ENCODE measurements at places on chromosomes 7 and 10.
A peak's percentile ranks its signal among the peaks of the same experiment; 100 is the strongest.

DNA sequence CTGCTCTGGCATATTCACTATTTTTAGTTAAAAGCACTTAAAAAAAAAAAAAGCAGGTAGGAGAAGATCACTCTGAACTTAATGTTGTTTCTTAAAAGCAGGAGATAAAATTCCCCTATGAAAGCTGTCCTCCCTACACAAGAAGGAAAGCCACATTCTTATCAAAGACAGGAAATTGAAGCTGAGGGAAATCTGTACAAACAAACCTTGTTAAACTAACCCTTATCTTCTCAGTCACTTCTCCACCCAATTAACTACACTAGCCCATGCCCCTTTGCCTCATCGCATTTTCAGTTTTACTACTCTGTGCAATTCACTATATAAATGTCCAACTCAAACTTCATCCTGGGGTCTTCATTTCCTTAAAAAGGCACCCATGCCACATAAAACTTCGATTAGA is 2.7 kb upstream of the CDCA7L start:
- peak; percentile 34 for DNase-seq

DNA sequence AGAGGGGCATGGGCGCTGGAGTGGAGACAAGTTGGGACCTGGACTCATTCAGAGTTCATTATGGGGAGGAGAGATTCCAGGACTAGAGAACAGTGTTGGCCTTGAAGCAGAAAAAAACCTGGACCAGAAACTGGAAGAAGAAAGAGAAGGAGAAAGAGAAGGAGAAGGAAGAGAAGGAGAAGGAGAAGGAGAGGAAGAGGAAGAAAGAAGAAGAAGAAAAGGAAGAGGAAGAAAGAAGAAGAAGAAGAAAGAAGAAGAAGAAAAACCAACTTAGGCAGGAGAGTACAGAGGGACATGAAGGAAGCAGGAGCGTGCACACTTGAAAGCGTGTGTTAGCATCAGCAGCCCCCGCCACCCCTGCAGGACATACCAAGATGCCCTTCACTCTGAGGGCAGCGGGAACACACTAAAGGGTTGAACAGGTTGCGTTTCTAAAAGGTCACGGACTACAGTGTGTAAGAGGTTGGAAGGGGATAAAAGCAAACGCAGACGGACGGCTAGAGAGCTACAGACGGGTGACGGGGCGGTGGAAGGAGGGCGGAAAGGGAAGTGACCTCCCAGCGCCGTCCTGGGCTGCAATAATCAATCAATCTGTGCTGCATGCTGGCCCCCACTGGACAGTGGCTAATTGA is 95.3 kb downstream of the SEC61G start:
- DNase-seq, result no peak

DNA sequence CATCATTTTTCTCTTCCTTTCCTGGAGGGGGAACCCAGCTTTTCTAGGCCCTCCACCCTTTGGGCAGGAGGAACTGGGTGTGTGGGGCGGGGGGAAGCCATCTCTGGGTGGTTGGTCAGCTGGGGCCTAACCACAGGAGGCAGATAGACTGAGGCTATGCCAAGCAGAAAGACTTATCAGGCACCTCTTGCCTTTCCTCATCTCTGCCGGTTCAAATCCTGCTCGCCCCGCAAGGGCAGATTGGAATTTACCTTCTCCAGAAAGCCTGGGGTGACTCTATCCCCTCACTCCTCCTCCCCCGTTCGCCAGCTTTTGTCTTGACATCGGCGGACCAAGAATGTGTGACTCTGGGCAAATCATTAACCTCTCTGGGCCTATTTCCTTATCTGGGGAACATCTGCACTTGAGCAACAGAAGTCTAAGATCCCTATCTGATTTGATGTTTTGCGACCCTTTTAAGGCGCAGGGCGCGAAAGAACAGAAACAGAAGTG is 584 bp upstream of the GARS1 start:
- peak; percentile 63 for DNase-seq

- no peak for DNase-seq
Observed at GRCh38 chr7:79593866-79594301, 140.4 kb upstream of the MAGI2 start.
